ENCODE measurements at places on chromosomes 12 and 14. TPM values are rescaled to one million over a fixed set of nuclear protein-coding genes. Genes with fewer than 3 reads are reported as not detected.

KRT6C gene
- not detected for total RNA-seq

AMDHD1 gene
- 2.4 TPM for total RNA-seq

RTL1 gene
- 0.15 TPM for total RNA-seq

NKX2-8 gene
- total RNA-seq = 3.1 TPM

PLBD1 gene
- 5.9 TPM for total RNA-seq

PIWIL1 gene
- not detected for total RNA-seq

TAS2R19 gene
- total RNA-seq = not detected

PGF gene
- total RNA-seq = 4.2 TPM

KRT7 gene
- total RNA-seq = 5,579 TPM

SLC2A14 gene
- 0.36 TPM for total RNA-seq

CCDC38 gene
- 0.08 TPM for total RNA-seq

SPATS2 gene
- total RNA-seq = 31.4 TPM

ART4 gene
- not detected for total RNA-seq

OASL gene
- 3.3 TPM for total RNA-seq

TTC6 gene
- 0.34 TPM for total RNA-seq

TPPP2 gene
- total RNA-seq = not detected

ANKS1B gene
- 0.35 TPM for total RNA-seq

CCDC196 gene
- not detected for total RNA-seq

TPH2 gene
- total RNA-seq = not detected

ATG101 gene
- 96.6 TPM for total RNA-seq

NEMP1 gene
- 15.9 TPM for total RNA-seq

KRT86 gene
- 44.4 TPM for total RNA-seq

INSM2 gene
- total RNA-seq = not detected

All from A549 treated with Mapracorat at 1 μM for 4 hours (cell line).